ENCODE measurements at places on chromosomes 7 and 10.

DNA sequence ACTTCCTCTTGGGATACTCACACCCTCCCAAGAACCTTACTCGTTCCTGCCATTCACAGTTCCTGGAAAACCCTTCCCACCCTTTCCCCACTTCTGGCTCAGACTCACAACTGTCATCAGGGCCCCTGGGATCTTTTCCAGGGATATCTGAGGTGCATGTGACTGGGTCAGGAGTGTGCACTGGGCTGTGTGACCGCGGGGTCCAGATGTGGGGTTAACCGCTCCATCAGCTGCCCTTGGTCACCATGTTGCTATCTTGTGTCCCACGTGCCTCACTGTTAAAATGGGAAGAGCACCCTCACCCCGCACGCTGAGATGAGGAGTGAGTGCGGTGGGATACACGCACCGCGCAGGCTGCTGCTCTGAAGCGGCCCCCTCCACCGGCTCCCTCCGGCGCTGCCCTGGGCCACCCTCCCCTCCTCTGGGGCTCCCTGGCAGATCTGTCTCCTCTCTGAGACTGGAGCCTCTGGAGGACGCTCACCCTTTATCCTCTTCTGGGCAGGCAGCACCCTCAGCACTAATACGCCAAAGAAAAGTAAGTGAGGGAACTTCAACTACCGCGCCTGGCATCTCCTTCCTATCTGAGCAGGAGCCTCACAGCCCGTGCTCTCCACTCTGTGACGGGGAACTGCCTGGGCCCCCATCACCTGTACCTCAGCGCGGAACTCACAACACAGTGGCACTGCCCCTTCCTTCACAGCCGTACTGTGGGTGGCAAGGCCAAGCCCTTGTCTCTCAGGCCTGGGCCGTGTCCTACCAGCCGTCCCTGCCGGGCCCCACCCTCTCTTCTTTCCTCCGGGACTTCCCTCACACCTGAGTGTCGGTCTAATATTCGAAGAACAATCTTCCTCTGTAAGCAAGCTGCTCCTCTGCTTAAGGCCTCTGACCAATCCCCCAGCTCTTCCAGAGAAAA, 15.6 kb downstream of the COBL start:
- no peak for DNase-seq

DNA sequence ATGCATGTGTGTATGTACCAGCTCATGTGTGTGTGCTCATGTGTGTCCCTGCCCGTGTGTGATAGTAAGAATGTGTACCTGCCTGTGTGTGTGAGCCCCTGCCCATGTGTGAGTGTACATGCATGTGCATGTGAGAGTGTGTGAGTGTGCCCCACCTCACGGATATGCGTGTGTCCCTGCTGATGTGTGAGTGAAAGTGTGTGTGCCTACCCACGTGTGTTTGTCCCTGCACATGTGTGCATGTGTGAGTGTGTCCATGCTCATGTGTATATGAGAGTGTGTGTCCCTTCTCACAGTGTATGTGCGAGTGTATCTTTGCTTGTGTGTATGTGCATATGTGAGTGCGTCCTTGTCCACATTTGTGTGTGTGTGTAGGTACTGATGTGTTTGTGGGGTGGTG, 69.6 kb downstream of the CDH23 start:
- DNase-seq, result no peak

GRCh38 chr10:2296179-2296891, 559.0 kb upstream of the ADARB2 start:
- DNase-seq, result no peak

DNA sequence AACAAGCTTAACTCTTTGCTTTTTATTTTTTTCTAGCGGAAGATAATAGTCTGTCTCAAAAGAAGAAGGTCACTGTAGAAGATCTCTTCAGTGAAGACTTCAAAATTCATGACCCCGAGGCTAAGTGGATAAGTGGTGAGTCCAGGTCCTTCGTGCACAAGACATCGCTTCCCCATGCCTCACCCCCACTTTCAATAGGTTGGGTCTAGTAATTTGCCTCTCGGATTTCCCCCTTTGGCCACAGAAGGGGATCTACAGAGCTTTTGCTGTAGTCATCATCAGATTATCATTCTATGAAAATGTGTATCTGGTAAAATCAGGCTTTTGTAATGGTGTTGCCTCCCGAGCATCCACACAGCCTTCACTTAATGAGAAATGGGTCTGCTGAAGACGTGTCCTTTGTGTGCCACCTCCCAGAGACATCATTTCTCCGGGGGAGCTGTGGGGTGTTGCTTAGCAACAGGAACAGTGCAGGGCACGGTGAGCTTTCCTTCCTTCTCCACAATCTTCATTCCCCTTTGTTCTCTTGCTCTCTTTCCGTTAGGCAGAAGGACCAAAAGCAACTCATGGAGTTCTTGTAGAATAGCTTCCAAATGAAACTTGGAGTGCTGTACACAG, 422.8 kb downstream of the DPP6 start:
- DNase-seq, result no peak

Measured in epithelial cell of prostate (primary cell).